ENCODE measurements at places on chromosomes 13 and 19.

GRCh38 chr13:91238036-91238435, 109.5 kb upstream of the MIR17HG start:
- DNase-seq, result no peak

DNA sequence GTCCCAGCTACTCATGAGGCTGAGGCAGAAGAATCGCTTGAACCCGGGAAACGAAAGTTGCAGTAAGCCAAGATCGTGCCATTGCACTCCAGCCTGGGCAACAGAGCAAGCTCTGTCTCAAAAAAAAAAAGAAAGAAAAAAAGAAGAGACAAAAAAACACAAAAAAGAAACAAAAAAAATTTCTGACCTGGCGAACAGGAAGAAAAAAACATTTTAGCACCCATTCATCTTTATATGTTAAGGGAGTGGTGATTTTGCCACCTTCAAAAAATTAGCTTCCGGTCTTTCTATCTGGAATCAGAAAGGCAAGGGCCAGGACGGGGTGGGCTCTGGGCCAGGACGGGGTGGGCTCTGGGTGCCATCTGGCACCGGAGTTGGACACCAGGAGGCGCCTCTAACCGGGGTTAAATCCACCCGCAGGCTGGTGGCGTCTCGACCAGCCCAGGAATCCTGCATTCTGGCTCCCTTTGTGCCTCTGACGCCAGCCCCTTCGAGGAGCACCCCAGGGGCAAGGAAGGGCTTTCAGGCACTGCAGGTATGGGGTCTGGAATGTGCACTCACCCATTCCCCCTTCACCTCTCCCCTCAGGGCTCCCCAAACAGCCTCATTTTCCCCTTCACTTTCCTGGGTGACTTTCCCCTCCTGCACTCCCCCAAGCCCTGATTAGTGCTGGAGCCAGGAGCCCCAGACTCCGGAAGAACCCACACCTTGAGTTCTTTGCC, 10.4 kb upstream of the ZSWIM4 start:
- DNase-seq, result peak; percentile 72

- no peak for DNase-seq
Measured at GRCh38 chr13:80923907-80924306, 583.0 kb upstream of the SPRY2 start.

DNA sequence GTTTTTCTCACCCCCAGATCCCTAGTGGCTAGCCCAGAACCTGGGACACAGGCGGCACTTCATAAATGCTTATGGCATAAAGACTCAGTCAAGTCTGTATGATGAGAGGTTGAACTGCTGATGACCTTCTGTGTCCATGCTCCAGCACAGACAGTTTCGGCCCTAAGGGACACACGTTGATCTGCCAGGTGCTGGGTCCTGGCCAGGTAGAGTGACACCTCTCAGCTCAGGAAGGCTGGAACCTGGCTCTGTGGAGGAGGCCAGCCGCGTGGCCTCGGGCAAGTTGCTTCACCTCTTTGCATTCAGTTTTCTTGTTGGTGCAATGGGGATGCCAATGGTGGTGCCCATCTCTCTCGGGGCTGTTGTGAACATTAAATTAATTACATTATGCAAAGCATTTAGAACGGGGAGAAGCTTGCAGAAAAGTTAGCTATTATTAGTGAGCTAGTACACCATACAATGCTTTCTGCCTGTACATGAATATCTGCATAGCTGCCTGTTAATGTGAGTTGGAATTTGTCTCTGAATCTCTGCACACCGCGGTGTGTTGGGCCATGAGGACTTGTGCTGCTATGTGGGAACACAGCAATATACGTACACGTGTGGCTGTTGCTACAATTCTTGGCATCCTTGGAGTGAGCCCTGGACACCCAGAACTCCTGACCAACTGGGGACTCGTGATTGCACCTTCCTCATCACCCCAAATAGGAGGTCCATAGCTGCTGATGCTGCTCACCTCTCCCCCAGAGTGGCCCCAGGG, 8.4 kb downstream of the GADD45B start:
- DNase-seq, result no peak

- peak; percentile 64 for DNase-seq
Measured at GRCh38 chr13:108342369-108343289, 73.1 kb downstream of the TNFSF13B start.

GRCh38 chr13:33554919-33555791, 262.8 kb upstream of the RFC3 start:
- no peak for DNase-seq

GRCh38 chr13:102012299-102013293, 389.3 kb downstream of the FGF14 start:
- DNase-seq, result no peak

DNA sequence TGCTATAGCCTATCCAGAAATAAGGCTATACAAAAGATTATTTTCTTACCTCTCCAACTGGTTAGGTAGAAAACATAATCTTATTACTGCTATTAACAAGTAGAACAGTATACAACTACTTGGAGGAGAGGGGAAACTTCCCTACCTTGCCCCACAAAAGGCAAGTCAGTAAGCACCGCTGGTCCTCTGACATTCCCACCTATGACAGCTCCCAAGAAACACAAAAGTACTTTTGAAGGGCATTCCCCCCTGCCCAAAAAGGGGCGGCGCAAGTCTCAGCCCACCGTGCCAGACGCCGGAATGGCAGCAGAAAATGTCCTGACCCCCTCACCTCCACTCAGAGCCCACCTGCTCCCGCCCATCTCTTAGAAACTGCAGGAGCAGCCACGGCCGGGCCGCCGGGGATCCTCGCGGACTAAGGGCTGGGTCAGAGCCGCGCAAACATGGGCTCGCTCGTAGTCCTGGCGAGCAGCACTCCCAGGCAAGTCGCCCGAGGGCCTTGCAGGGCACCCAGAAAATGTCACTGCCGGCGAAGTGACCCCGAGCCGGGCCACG, 437 bp downstream of the SUCLA2 start:
- DNase-seq, result no peak

DNA sequence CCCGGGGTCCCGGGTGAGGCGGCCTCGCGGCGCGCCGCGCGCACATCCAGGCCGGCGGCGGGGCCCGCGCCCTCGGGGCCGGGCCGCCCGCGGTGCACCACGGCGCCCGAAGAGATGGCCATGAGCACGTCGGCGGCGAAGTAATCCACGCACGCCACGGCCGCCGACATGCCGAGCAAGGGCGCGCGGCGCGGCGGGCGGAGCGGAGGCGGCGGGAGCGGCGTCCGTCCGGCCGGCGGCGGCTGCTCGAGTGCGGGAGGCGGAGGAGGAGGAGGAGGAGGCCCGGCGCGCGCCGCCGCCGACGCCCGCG, at the start of gene KLF16:
Gene KLF16, minus strand, starts transcription at position 252 of the 310 bp plus-strand sequence. Its CDS starts 82 bp downstream, at position 170.
- DNase-seq, result no peak

GRCh38 chr19:3073159-3073563, 10.9 kb upstream of the TLE5 start:
- peak; percentile 35 for DNase-seq

GRCh38 chr13:89097994-89098393, 1426.8 kb downstream of the SLITRK5 start:
- peak; percentile 51 for DNase-seq

DNA sequence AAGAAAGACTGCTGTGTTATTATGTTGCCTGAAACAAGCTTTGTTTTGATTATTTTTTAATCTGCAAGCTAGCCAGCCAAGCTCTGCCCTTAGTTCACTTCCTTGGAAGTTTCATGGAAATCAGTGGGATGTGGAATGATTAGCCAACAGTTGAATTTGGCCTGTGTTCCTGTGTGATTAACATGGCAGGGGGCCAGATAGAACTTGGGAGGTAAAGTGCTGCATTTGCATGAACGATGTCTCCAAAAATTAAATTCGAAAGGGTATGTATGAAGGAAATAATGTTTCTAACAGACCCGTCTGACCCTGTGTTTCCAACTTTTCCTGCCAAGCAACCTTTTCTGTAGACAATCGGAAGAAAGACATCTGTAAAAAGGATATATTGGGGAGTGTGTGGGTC, 32.2 kb downstream of the UFM1 start:
- no peak for DNase-seq

DNA sequence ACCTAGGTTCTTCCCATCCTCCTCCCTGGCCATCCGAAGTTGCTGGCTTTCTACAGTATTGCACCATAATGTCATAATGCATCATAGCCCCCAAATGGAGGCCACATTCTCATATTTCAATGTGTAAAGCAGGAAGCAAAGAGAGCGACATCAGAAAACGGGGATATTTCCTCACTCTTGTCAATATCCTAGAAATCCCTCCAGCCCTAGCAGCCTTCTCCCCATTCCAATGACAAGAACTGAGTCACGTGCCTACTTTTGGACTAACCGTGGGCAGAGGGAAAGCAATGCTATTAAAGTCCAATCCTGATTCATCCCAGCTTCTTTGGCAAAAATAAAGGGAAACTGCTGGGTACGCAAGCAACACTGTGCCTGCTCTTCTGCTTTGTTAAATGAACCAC, 4.3 kb upstream of the RAP2A start:
- peak; percentile 84 for DNase-seq

- DNase-seq, result no peak
Measured at GRCh38 chr13:44565881-44566280, 10.2 kb downstream of the TSC22D1 start.

DNA sequence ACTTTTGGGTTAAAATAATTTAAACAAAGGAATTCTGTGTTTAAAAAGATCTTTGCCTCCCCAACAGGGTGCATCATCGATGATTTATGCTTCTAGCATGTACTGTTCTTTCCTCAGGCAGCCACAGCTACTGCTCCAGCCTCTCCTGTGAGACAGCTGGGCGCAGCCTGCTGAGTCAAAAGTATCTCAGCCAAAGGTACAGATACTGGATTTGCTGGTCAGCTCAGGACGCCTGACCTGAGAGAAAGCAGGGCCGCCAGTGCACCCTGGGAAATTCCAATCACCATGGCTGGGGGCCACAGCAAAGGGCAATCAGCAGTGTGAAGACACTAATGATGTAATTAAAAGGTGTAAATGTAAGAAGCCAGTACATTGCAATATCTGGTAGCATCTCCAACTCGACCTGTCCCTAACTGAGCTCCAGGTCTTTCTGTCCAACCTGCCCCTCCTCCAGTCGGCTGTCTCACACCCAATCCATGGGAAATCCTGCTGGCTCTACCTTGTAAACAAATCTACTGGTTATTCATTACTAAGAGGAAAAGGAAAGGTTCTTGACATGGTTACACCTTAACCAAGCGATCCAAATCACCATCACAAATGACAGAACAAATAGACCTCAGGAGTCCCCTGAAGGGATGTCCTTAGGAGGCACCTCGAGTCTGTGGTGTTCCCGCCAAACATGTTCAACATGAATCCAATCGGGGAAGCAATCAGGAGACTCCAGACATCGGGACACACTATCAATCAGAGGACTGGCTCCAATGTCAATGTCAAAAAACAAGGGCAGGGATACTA, 7.3 kb downstream of the OPA3 start:
- DNase-seq, result no peak

DNA sequence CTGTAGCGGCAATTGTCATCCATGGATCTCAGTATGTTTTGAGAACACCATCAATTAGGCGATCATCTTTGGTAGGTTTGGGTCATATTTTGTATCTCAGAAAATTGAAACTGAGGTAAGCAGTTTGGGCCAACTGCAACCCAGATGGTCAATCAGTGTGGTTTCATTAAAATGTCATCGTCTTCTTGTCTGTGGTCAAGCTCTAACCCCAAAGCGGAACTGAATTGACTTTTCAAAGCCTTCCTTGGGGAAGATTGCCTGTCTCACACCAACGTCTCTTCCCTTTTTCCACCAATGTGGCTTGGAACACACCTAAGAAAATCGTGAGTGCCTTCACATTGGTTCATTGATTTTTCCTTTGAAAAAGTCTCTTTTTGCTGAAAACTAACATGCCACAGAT, 56.3 kb upstream of the UBAC2 start:
- peak; percentile 90 for DNase-seq

GRCh38 chr19:12668932-12669269, 2.3 kb downstream of the WDR83 start:
- DNase-seq, result peak; percentile 59

DNA sequence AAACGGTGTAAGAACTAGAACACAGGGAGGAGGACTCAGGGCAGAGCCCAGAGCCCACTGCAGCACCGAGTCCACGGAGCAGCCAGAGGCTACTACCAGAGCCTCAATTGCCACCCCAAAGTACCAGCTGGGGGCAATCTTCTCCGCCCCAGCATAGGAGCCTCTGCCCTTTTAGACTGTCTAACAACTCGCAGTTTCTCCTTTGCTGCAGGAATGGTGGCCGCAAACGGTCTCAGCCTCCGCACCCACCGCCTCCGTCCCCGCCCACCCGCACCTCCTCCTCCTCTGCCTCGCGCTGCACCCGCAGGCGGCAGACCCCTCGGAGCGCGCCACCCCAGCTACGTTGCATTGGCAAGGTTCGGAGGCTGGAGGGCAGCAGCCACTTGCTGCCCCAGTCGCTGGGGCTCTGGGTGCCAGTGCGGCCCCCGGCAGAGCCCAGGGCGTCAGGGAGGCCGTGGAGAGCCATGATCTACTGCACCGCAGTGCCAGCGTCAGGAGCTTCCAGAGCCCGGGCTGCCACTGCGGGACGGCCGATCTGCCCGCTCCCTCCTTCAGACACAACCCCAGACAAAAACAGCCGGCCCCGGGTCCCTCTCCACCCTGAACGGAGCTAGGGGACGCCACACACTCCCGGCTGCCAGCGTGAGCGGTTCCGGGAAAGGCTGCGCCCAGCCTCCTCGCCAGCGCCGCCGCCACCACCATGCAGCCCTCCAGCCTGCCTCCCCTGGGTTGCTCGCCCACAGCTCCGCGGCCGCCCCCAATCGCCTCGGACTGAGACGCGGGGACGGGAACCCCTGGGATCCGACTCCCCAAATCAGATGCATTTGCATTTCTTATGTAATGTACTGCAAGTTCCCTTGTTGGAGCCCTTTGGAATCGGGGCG, 1.8 kb downstream of the FGF14 start:
- DNase-seq, result no peak

GRCh38 chr19:291006-291521, at the start of gene PLPP2:
Gene PLPP2, minus strand, starts transcription at chr19:291403. Its CDS starts 67 bp downstream, at chr19:291336.
- no peak for DNase-seq

GRCh38 chr19:52270266-52270885, 989 bp downstream of the ZNF766 start:
- peak; percentile 46 for DNase-seq

DNA sequence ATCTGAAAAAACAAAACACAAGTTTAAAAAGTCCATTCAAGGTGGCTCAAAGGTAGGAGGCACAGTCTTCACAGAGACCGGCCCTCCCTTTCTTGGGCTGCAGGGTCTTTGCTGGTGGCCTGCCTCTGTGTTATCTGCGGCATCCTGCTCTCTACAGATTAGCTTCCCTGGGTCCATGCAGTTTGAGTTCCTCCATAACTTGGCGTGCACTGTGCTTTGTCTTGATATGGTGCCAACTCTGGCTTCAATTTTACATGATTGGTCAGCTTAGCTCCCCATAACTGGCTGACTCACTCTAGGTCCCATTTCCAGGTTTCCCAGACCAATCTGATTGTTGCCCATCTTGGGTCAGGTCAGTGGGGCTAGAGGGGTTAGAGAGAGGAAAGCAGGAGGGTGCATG, 41.8 kb downstream of the TPT1 start:
- no peak for DNase-seq

Measured in NB4 (cell line).